ENCODE measurements at places on chromosomes 7 and 10.

DNA sequence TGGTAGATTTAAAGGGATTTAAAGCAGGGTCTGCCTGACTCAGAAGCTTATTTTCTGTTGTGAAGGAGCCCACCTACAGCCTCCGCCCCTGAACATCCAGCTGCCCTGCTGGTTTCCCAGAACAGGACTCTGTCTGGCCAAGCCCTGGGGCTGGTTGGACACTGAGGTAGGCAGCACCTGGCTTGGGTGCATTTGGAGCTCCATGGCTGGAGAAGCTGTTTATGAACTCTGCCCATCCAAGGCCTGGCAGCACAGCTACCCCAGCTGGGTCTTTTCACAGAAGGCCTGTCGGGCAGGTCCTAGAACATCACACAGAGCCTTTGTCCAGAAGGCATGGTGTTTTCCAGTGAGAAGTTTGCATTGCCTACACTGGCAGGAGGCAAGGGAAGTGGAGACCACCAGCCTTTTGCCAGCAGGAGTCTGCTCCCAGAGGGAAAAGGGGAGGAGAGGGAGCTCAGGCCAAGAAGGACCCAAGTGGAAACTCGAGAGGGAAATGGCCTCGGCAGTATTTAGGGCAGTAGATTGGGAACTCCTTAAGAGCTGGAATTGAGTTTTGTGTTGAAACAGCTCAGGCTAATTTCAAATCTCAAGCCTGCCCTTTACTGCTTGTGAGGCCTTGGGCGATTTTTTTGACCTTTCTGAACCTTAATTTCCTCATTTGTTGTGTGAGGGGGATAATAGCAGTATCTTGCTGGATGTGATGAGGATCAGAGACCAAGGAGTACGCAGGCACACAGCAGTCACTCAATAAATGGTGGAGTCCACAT is 12.3 kb upstream of the PDCD4 start:
- DNase-seq, result no peak

GRCh38 chr10:3723766-3724165 is 61.2 kb downstream of the KLF6 start:
- no peak for DNase-seq

DNA sequence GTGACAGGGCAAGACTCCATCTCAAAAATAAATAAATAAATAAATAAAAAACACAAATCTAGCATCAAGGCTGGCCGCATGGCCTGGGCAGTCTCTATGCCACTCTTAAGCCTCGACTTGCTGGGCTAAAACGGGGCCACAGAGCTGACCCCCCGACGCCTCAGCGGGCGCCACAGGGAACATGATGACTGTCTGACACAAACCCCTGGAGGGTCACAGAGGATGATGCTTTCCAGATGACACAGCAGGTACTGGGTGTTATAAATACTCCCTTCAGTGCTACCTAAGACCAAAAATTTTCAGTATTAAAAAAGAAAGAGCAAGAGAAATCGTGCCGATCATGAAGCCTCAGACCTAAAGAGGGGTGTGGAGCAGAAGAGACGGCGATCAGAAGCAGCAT is 176.8 kb downstream of the MAD1L1 start:
- DNase-seq, result no peak

DNA sequence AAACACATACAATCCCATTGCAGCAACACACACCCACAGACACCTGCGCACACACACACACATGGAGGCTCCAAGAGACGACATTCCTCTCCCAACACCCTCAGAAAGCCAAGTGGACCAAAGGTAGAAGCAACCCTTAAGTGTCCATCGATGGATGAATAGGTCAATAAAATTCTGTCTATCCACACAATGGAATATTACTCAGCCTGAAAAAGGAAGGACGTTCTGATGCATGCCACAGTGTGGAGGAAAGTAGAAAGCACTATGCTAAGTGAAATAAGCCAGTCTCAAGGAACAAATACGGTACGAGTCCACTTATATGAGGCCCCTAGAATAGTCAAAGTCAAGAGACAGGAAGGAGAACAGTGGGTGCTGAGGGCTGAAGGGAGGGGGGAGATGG is 174.4 kb downstream of the GRID1 start:
- DNase-seq, result no peak

DNA sequence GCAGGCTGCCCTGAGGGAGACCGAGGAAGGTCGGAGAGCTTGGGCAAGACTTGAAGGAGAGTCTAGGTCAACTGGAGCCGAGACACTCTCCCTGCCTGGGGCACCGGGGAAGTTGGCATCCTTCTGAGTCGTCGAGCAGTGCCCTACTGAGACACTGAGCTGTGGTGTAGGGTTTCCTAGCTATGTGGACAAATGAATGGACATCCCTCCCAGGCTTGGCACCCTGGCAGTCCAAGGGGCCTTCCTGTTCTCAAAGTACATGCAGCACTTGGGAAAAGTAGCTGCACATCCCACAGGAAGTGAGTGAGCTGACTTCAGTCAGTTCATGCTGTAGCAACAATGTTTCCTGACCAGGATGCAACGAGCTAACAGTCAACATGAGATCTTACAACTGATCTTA is 57.2 kb upstream of the INPP5A start:
- no peak for DNase-seq

GRCh38 chr10:118266098-118266748 is 75.9 kb downstream of the FAM204A start:
- DNase-seq, result no peak

DNA sequence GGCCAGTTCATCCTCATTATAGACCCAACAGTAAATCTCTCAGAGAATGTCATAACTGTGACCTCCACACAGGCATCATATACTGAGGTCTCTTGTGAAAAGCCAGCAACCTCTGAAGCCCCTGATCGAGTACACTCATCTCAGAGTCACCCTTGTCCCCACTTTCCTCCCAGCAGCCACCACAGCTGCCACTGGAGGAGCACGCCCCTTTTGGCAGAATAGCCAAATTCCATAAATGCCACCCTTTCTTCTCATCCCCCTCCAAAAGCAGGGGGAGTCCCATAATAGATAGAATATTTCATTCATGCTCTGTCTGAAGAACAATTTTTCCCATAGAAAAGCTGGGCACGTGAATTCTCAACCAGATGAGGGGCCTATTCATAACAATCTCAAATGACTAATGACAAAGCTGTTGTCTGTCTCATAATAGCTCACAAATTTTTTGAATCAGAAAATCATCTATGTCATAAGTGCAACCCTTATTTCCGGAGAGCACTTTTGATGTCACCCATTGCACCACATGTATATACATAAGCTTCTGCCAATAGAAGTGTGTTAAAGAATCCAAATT is 47.4 kb downstream of the SGMS1 start:
- DNase-seq, result no peak

DNA sequence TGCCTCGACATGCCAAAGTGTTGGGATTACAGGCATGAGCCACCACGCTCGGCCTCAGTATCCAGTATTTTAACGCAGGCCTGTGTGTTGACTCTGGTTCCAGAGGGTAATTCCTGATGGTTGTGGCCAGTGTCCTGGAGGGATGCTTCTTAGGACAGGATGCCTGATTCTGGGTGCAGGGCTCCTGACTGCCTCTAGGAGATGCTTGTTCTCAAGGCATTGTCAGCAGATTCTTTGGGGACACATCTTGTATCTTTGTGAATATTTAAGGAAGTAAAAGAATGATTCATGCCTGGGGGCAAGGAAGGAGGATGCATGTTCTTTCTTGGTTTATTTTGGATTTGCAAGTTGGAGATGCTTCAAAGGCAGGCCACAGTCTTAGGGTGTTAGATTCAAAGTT is 2.2 kb downstream of the ZDHHC4 start:
- DNase-seq, result peak; percentile 68

DNA sequence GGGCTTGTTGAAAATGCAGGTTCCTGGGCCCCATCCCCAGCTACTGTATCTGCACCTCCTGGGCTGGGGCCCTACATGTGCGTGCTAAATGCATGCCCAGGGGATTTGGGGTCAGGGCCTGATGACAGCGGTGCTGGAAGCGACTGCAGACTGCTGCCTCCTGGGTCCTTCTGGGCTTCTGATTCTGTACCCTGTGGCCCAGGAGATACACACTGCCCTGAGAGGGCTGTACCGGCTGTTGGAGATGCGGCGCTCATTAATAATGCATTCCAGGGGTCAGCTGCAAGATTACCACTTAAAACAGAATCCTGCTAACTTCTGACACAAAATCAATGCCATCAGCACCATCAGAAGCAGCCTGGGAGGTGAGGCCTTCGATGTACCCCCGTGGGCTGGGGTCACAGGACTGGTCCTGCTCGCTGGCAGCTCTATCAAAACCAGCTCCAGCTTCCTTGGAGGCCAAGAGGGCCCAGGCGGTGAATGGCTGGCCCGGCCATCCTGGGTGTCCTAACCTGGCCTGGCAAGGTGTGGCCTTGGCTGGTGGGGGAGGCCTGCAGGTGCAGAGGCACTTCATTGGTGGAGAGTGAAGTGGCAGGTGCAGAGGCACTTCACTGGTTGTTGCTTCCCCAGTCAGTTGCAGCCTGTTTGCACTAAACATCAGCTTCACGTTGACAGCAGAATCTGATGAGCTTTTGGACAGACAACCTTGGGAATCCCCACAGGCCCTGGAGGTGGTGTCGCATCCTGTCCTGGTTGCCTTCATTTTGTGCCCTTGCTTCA is 79.2 kb downstream of the GLRX3 start:
- DNase-seq, result no peak

- no peak for DNase-seq
Measured at GRCh38 chr7:72334698-72335097, 77.4 kb downstream of the CALN1 start.

- DNase-seq, result peak; percentile 46
Measured at GRCh38 chr10:109996225-109996624, 11.6 kb upstream of the ADD3 start.

GRCh38 chr10:57723305-57723704 is 544.4 kb downstream of the IPMK start:
- no peak for DNase-seq

DNA sequence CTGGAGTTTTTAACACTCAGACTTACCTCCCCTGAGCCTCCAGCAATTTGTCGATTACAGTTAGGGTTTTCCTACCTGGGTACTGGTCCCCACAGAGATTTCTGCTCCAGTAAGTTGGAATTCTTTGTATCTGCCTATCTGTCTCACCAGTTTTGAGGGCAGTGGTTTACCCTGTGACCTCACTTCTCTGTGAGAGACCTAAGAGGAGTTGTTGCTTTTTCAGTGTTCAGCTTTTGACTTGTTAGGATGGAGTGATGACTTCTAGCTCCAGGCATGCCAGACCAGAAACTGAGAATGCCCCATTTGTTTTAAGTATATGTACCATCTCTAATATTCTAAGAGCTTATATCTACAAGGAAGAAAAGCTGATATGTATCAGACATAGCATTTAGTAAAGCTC is 42.9 kb downstream of the CSGALNACT2 start:
- DNase-seq, result no peak

DNA sequence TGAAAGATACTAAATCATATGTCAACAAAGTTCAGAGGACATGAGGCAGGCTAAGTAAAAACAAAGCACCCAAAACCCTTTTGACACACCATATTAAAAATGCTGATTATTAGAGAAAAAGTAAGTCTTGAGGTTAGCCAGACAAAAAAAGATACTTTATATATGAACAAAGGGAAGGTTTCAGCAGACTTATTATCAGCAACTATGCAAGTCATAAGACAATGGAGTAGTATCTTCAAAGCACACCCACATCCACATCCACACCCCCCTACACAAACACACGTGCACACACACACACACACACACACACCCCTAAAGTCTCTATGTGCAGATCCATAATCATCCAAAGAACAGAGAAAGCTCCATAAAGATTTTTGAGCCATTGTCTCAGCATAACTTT is 1373.9 kb upstream of the CELF2 start:
- DNase-seq, result no peak

- no peak for DNase-seq
Measured at GRCh38 chr7:14289957-14290356, 300.5 kb upstream of the ETV1 start.

DNA sequence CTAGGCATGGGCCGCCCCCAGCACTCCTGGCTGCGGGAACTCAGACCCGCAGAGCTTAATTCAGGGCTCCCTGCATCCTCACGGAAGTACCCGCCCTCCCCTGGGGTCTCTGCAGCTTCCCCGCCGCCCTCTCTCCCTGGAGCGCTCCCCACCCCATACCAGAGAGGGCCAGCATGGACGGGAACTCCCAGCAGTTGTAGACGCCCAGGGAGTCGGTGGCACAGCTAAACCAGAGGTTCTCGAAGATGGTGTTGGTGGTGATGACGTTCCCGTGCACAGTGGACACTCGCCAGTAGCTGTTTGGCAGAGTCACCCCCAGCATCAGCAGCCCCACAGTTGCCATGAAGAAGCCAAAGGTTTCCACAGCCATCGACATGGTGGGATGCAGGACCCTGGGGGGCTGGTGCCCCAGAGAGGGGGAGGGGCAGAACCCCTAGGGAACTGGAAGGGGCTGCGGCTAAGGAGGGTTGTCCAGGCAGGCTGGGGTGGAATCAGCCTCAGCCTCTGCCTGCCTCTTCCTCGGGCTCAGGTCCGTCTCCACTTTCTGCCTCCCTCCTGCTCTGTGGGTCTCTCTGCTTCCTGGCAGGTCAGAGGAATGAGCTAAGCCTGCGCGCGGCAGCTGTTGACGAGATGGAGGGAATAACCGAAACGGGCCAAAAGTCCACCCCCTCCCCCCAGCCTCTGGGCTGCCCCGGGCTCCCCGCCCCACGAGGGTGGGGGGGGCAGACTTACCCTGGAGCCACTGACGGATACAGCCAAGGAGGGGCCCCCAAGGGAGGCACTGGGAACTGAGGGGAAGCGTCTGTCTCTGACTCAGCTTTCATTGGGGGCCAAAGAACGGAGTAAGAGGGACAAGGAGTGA is at the start of gene CLDN15:
TSS of gene CLDN15 (minus strand) at position 597 of the 862 bp plus-strand sequence. CDS start at position 376, 221 bp downstream.
- DNase-seq, result peak; percentile 5

DNA sequence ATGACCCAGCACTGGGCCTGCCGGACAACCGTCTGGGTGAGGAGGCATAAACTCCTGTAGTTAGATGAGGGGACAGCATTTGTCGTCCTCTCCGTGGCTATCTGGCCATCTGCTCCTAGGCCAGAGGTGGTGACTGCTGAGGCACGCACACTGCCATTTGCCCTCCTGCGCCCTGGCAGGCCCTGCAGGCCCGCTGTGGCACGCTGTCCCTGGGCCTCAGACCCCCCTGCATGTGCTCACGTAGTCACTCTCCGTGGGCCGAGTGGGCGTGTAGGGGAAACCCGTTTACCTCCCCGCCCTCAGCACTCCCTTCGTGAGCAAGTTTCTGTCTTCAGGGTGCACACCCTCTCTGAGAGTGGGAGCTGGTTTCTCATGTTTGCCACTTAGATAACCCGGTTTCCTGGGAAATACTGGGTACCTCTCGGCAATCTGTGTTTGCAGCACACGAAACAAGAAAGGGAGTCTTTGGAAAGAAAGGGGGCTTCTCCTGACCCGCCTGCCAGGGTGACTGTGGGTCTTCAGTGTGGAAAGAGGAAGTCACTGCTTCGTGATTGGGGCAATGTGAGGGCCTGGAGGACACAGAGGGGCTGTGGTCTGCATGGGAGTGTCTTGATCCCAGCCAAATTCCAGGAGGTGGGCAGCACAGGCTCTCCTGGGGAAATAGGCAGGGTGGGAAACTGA is 10.8 kb downstream of the ADAMTS14 start:
- no peak for DNase-seq

- DNase-seq, result no peak
Measured at GRCh38 chr10:110324201-110324804, 19.6 kb upstream of the SMNDC1 start.

DNA sequence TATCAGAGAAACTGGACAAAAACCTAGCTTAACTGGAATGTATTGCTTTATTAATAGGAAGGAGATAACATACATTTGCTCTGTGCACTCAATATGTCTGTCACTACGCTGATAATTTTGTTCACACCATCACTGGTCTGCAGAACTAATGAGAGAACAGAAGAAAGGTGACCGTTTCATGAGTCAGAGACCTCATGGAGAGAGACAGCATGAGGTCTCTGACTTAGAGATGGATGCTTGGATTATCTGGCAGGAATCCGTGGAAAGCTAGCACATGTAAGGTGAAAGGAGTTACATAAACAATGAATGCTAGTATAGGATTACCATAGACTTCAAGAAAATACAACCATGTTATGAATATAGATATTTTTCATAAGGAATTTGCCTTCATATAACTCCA is 947.3 kb downstream of the IPMK start:
- no peak for DNase-seq
